ENCODE measurements at places on chromosomes 13 and 19. TPM values are rescaled to one million over a fixed set of nuclear protein-coding genes. Genes with fewer than 3 reads are reported as not detected.

Gene GPC6
- total RNA-seq = 25.0 TPM

Gene HAUS8
- total RNA-seq = 2.5 TPM

Gene CEACAM3
- not detected for total RNA-seq

Gene AMER2
- total RNA-seq = 113 TPM

DNA sequence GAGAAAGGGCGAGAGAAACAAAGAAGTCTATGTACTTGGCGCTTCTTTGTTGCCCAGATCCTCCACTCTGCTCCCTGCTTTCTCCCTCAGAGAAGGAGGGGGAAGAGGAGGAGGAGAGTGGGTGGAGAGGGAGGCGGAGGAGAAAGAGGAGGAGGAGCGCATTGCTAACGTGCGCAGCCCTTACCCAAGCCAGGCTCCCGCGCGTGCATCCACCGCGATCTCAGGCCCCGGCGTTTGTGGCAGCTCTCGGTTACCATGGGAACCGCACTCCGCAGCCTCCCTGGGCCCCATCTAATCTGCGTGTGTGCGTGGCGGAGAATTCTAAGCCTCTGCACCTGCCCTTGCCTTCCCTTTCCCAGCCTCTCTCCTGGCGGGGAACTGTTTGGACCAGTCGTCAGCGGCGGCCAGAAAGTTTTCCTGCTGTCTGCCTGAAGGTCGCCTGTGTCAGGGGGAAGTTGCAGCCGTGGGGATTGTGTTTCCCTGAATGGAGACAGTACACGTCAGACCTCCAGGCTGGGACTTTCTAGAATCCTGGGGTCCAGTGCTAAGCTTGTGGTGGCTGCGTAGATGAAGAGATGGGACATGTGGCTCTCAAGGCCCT is at the start of gene ERICH6B:
ERICH6B (minus strand) TSS at position 239 of the 601 bp plus-strand sequence. CDS start 18,734 bp downstream, outside the sequence.
- DNase-seq = no peak

- DNase-seq = no peak
Measured at GRCh38 chr19:10615429-10616023, 9.8 kb upstream of the SLC44A2 start.

DNA sequence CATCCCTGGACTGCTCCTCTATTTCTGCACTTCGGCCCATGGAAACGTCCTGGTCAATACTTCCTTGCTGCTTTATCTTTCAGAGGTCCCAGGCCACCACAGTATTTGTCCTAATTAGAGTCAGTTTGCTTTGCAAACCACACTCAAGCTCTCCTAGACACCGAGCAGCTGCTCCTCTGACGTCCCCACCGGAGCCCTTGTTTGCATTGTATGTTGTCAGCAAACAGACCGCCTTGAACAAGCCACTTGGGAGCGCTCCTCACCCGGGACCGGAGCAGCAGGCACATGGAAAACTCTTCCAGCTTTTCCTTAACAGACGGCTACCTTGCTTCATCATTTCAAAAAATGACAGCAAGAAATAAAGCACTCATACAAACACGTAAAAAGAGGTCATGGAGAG is 51.5 kb upstream of the GTF3A start:
- DNase-seq = no peak

DNA sequence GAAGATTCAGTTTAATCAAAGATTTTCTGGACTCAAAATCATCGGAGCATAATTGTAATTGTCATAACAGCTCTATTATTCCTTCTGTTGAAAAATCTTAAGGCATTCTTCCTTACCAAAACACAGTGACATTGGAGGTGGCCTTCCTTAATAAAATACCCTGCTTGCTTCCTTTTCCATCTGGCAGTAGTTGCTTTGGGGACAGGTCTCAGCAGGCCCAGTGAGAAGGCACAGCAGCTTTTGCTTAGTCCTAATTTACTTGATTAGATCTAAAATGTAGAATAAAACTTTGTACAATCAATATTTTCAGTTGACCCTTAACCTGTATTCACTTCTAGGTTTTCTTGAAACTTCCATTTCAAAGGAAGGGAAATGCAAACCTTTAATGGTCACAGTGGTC is 471.6 kb downstream of the PCDH20 start:
- DNase-seq = no peak

DNA sequence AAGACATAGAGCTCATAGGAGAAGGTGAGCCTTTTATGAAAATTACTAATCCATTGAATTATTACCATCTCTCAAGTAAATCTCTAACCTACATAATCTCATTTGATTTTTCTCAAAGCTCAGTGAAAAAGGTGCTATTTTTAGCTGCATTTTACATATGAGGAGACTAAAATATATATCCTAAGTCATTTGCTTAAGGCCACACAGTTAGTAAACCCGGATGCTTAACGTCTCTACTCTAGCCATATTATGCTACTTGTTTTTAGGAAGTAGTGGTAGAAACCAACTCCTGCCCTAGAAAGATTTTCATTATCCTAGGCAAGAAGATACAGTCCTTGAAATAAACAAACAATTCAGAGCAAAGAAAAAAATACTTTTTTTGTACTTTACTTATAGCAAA is 108.9 kb downstream of the RBM26 start:
- DNase-seq = no peak
